ENCODE measurements at places on chromosomes 1 and 21. TPM values are rescaled to one million over a fixed set of nuclear protein-coding genes. Genes with fewer than 3 reads are reported as not detected.

DNA sequence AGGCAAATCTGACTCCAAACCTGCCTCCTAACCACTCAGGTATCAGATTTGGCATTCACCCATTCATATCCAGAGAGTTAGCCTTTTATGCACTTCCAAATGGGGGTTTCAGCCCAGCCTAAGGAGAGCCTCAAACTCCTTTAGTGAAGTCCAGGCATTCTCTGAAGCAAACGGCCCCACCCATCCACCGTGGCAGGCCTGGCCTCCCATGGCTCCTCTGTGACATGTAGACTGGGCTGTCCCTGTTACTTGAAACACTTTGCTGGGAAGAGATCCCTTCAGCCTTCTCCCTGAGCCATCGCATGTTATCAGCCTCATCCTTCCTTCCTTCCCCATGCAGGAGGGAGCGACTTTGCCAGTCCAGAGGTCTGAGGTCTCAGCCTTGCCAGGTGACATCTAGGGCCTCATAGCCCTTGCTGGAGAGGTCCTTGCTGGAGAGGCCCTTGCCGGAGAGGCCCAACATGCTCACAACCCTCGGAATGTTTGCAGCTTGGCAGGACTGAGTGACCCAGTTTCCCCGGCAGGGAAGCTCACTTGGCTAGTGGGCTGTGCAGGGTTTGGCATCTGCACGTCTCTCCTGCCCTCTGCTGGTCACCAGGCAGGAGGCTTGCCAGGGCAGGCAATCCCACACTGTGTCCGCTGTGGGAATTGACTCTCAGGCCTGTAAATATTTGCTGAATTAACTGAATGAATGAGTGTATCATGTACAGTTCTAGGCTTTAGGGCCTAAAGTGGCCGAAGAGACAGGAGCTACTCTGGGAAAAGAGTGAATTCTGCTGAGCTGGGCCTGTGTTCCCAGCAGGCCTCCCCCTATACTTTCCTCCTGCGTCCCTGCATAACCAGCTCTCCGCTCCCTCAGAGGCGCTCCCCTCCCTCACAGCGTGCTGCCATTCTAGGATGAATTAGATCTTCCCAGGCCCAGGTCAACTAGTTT lies 26.7 kb upstream of the RBM15 start:
- peak; percentile 70 for DNase-seq

DNA sequence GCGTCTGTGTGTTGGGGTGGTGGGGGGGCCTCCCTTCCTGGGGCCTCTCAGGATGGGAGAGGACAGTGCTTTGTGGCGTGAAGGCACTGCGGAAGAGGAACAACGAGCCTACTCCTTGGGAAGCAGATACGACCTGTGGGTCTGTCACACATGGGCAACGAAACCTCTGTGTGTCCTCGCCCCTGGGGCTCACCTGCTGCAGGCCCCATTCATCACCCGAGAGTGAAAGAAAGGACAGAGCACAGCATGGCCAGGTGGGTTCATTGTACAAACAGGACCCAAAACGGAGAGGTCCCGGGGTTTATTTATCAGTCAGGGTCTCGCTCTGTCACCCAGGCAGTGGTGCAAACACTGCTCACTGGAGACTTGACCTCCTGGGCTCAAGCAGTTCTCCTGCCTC lies 40.1 kb upstream of the LIN9 start:
- no peak for DNase-seq

GRCh38 chr1:151324390-151324930 lies 2.8 kb downstream of the PI4KB start:
- no peak for DNase-seq

- no peak for DNase-seq
Measured at GRCh38 chr1:185821612-185822385, 87.6 kb downstream of the HMCN1 start.

GRCh38 chr1:204438628-204439027 lies 27.0 kb upstream of the PPP1R15B start:
- no peak for DNase-seq

CD48 gene
- 228 TPM for polyA plus RNA-seq

HUNK gene
- 0.07 TPM for polyA plus RNA-seq

DNA sequence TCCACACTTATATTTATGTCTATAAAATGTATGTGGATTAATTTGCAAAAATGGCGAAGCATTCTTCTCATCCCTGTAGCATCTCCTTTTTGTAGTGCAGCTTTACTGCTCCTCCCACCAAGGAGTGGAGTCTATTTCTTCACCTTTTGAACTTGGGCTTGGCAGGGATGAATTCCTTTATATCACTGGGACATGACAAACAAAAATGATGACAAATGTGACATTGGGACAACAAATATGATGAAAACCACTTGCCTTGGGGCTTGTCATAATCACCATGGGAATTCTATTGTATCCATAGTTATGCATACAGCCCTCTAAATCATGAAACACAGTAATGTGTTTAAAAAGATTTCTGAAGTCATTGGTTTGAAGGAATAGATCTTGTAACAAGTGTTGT lies 155.0 kb downstream of the TNFSF18 start:
- no peak for DNase-seq

RASSF5 gene
- 249 TPM for polyA plus RNA-seq

FAM163A gene
- polyA plus RNA-seq: not detected

GRCh38 chr1:98817821-98818220 lies 156.3 kb downstream of the SNX7 start:
- DNase-seq: no peak

DNA sequence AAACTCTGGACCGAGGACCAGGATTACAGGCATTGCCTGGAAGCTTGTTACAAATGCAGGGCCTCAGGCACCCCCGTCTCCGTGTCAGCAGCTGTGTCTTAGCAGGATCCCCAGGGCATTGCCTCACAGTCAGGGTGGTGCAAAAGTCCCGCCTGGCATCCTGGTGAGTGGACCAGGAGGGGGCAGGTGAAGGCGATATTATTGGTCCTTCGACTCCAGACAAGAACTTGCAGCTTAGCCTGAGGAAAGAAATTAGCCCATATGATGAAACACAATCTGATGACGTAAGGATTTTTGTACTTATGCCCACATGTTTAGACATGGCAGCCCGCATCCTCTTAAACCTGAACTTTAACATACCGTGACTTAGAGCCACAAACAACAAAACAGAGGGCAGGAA lies 40.8 kb downstream of the RSPH1 start:
- no peak for DNase-seq

DNA sequence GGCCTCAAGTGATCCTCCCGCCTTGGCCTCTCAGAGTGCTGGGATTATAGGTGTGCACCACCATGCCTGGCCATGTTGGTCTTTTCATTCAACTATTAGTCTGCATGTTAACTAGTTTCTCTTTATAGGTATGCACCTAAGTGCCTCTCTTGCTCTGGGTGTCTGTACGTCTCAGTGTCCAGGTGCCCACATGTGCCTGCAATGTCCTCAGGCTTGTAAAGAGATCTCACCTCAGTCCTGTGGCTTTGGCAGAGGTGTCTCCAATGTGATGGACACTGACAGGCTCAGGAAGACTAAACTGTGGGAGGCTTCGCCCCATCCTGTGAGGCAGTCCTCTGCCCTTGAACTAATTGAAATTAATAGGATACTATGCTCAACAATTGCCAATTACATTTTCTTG lies 526.3 kb downstream of the PTPRU start:
- DNase-seq: no peak

DNA sequence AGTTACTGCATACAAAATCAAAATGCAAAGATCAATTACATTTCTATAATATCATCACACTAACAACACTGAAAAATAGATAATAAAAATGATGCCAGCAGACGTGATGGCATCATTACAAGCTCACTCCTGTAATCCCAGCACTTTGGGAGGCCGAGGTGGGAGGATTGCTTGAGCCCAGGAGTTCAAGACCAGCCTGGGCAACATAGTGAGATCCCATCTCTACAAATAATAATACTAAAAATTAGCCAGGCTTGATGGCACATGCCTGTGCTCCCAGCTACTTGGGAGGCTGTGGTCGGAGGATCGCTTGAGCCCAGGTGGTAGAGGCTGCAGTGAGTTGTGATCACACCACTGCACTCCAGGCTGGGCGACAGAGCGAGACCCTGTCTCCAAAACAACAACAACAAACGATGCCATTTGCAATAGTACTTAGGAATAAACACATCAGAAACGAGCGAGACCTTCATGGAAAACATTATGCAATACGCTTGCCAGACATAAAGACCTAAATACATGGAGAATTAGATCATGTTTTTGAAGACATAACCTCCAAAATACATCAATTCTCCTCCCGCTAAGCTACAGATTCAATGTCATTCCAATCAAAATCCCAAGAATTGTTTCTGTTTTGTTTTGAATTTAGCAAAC lies 86.6 kb upstream of the ERRFI1 start:
- DNase-seq: no peak

- DNase-seq: no peak
Measured at GRCh38 chr1:107670397-107671040, 294.5 kb downstream of the VAV3 start.

GRCh38 chr1:67599085-67599484 lies 85.9 kb upstream of the GADD45A start:
- no peak for DNase-seq

DNA sequence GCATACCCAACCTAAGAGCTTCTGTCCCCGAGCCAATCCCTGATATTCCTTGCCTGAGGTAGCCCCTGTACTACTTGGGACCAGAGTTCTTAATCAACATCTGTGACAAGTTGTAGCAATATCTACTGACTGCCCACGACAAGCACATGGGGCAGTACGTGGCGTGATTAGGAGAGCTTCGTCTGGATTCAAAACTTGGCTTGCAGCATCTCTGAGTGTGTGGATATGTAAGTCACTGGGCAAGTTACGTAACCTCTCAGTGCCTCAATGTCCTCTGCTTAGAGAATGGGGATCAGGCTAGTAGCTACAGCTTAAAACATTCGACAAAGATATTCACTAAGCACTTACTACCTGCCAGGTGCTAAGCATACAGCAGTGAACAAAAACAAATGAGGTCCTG lies 5.0 kb downstream of the HSPG2 start:
- no peak for DNase-seq

DNA sequence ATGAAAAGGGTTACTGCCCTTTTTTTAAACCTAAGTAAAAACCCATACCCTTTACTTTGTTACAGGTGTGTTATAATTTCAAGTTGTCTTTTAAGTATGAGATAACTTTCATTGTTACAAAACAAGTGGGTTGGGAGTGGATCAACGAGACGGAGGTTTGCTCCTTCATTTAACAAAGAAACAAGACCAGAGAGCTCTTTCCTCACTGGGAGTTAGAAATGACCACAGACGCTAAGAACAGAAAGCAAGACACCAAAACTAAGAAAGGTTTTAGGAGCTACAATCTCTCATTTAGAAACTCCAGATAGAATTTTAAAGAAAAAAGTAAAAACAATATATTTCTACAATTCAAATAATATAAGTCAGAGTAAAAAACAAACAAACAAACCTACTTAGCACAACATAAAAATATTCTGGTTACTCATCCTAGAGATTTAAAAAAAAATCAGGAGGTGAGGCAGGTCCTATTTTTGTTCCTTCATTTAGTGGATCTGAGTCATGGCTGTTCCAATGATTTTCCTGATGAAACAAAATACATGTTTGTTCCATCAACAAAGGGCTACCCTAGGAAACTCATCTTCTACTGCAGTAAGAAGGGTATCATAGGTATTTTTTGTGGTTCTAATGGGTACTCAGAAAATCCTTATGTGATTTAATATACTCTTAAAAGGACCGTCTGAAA lies 33.0 kb downstream of the APP start:
- no peak for DNase-seq

GRCh38 chr1:111596499-111596898 lies 23.1 kb upstream of the RAP1A start:
- peak; percentile 86 for DNase-seq

HAPLN2 gene
- not detected for polyA plus RNA-seq

IGSF21 gene
- polyA plus RNA-seq: not detected

DNA sequence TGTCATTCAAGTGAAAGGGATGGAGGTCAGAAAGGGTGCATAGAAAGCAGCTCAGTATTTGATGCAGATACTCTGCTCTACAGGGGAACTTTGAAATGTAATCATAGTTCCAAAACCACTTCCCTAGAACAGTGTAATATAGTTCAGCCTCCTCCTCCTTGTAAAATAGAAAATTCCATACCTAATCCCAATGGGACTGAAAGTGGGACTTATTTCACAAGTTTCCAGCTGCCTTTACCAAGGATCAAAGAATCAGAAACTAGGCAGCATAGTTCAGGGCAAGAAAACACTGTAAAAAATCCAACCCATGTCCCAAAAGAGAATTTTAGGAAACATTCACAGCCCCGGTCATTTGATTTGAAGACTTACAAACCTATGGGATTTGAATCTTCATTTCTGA lies 8.1 kb upstream of the TMCO2 start:
- no peak for DNase-seq

SPRR4 gene
- polyA plus RNA-seq: not detected

FAM89A gene
- 8.5 TPM for polyA plus RNA-seq

KRTAP10-11 gene
- polyA plus RNA-seq: not detected

DNA sequence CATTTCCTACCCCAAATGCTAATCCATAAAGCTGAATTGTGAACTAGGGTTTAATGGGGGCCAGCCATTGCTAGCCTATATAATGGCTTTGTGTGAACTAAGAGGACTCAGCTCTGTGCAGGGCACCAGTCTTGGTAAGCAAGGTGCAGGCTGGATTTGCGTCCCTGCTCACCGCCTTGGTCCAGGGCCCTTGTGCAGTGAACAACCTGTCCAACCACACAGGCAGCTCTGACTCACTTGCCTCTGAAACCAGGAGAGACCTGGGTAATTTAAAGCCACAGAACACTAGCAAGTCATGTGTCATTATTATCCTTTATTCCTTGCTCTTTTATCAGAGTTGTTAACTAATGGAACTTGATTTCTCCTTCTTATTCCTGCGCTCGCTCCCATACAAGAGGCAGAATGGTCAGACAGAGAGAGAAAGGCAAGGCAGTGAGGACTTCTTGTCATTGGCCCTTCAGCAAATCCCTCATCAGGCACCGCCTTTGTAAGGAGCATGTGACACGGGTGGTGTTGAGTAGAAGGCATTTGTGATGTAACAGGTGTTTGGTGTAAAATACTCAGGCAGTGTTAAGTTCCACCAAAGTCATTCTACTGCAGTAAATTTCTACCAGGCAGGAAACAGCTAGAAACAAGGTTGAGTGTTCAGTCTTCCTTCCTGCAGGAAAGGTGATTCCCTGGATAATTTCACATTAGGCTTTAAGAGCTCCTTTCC lies 67.3 kb upstream of the OLIG2 start:
- DNase-seq: no peak

GRCh38 chr1:27538793-27539192 lies 48.8 kb upstream of the WASF2 start:
- DNase-seq: peak; percentile 12

C4BPA gene
- not detected for polyA plus RNA-seq

DNA sequence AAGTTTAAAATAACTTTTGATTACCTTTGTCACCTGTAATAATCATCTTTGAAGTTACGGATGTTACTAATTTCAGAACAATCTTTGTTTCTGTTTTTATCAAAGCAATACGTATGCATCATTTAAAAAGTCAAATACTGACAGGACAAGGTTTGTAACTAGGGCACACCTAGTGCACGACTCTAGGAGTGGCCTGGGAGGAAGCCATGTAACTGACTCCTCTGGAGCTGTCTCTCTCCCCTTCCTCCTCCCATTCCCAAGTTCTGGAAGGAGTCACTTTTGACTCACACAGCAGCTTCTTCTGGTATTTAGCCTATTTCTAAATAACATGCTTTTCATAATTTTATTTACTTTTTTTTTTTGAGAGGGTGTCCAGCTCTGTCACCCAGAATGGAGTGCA lies 11.8 kb upstream of the RAP1GAP start:
- DNase-seq: no peak

All from CD4-positive, alpha-beta memory T cell (primary cell).